HAP-1 (cell line): ENCODE measurements at places on chromosomes 1 and 21.
A peak's percentile ranks its signal among the peaks of the same experiment; 100 is the strongest.

DNA sequence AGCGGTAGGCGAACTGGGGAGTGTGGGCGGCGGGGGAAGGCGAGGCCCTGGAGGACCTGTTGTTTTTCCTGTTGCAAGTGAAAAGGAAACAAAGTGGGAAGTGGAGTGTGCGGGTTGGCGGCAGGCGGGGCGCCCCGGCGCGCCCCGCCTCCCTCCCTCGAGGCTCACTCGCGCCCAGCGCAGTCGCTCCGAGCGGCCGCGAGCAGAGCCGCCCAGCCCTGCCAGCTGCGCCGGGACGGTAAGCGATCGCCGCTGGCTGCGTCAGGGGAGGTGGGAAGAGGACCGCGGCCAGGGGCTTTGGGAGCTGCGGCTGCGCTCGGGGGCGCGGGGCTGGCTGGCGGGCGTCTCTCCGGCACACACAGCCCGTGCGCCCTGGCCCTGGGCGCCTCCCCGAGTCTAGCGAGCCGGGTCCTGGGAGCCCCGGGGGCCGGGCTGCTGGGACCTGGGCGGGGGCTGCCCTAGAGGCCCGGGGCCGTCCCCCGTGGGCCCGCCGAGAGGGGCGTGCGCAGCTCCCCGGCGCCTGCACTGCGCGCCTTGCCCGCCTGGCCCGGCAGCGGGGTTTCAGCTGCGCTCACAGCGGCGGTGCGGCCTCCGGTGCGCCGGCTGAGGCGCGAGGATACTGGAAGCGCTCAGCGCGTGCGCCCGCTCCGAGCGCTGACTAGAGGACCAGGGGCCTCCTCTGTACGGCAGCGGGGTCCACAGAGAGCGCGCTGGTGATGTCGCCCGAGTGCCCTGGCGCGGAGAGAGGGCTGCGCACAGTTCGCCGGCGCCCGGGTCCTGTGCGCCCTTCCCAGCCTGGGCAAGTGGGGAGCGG, at the start of gene PIK3CD:
Gene PIK3CD (plus strand): TSS at position 167 of the 814 bp plus-strand sequence. CDS start 58,725 bp downstream, outside the sequence.
- DNase-seq: no peak

DNA sequence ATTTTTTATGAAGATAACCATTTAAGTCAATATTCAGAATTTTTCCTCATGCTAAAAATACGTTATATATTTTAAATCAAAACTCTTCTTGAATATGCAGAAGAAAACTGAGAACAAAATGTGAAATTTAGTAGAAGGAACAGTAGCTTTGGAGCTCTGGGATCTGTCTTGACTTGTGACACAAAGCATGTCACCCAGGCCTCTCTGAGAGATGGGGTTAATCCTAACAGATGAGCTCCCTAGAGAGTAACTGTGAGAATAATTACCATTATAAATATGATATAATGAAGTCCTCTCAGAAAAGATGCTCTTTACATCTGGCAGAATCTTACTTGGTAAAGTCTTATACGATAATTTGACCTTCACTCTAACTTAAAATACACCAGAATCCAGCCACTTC, 272.0 kb downstream of the PTPRC start:
- DNase-seq: no peak

GRCh38 chr21:17214801-17215200, 298.0 kb upstream of the CXADR start:
- DNase-seq: no peak

DNA sequence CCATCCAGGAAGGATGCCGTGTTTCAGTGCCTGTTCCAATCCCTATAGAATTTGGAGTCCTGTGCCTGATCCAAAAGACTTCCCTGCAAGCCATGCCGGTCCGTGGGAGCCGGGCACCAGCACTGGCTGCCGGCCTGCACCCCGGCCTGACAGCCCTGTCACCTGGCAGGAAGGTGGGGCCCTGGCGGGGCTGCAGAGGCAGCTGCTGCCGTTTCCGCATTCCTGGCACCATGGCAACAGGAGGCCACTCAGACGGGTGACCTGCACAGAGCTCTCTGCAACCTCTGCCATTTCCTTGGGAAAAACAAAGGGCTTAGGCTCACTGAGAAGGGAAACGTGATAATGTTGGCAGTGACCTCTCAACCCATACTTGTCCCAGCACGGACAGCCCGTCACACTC, 63.2 kb upstream of the TMEM51 start:
- DNase-seq: peak; percentile 29

DNA sequence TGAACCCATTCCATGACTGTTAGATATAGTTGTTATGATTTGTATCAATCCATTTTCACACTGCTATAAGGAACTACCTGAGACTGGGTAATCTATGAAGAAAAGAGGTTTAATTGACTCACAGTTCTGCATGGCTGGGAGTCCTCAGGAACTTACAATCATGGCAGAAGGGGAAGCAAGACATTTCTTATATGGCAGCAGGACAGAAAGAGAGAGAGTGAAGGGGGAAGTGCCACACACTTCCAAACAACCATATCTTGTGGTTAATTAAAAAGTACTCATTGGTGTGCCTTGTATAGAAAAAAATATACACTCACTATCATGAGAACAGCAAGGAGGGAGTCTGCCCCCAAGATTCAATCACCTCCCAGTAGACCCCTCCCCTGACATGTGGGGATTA, 137.6 kb upstream of the NBPF11 start:
- no peak for DNase-seq

GRCh38 chr1:180630408-180631193, 1.2 kb upstream of the XPR1 start:
- no peak for DNase-seq

GRCh38 chr1:14339288-14339687, 259.2 kb upstream of the KAZN start:
- no peak for DNase-seq

GRCh38 chr1:8335246-8335645, 17.3 kb downstream of the SLC45A1 start:
- DNase-seq: no peak

- no peak for DNase-seq
Measured at GRCh38 chr21:38773099-38774061, 32.3 kb upstream of the ETS2 start.

GRCh38 chr1:31013187-31013864, 52.2 kb downstream of the PUM1 start:
- peak; percentile 36 for DNase-seq

DNA sequence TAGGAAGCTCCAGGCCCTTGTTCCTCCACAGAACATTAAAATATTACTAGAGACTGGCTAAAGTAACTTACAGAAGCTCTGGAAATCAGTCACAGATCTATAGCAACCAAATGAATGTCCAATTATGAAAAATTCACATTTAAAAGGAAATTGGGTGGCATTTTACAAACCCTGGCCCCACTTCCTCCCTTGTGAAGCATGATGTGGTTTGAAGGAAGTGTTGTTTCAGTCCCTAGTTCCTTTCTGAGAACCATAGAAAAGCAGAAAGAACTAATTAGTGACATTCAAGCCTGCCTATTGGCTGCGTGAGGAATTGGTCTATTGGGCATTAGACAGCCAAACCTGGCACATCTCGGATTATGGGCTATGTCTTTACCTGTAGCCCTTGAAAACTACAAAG, 649.7 kb upstream of the NEGR1 start:
- DNase-seq: no peak

DNA sequence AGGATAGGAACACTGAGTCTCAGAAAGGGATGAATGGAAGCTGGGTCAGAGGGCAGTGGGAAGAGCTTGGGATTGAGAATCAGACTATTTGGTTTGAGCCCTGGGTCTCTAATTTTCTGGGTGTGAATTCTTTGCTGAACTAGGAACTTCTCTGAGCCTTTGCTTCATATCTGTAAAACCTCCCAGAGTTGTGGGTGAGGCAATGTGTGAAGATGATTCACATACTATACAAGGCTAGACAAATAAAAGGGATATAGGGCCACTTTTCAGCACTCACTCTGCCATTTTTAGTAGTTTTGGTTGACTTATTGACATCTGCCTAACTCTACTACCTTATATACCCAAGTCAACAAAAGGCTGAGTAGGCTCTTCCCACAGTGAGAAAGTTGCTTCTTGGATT, 77.7 kb upstream of the JUN start:
- no peak for DNase-seq

DNA sequence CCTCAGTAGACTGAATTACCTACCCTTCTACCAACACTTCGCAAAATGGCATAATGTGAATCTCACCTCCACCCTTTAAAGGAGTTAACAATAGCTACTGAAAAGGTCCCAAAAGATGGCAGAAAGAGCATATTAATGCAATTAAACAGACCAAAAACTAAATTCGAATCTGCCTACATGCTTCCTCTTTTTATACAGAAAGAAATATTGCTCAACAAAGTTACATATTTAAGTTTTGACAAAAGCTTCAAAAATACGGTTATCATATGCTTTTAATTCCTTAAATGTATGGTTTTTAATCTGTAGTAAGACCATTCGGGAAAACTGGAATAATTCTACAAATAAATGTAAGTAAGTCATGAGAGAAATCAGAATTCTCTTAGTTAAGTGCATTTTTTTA, 2.2 kb downstream of the APP start:
- no peak for DNase-seq

- no peak for DNase-seq
Measured at GRCh38 chr1:213976665-213977485, 10.9 kb upstream of the PROX1 start.

- DNase-seq: no peak
Measured at GRCh38 chr1:203791498-203791897, 3.9 kb upstream of the ZBED6 start.

GRCh38 chr1:34831721-34832246, 27.8 kb downstream of the SMIM12 start:
- no peak for DNase-seq

DNA sequence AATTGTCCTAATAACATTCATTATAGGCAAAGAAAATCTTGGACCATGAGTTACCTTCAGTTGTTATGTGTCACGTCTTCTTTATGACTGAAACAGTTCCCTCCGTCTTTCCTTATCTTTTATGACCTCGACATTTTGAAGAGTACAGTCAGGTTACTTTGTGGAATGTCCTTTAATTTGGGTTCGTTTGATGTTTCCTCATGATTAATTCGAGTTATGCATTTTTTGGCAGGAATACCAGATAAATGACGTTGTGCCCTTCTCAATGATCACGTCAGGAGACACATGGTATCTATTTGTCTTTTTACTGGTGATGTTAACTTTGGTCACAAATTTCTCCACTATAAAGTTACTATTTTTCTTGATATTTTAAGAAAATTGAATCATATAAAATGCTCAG, 17.3 kb upstream of the KLF17 start:
- DNase-seq: no peak

GRCh38 chr1:63954187-63954586, 180.4 kb downstream of the ROR1 start:
- no peak for DNase-seq

DNA sequence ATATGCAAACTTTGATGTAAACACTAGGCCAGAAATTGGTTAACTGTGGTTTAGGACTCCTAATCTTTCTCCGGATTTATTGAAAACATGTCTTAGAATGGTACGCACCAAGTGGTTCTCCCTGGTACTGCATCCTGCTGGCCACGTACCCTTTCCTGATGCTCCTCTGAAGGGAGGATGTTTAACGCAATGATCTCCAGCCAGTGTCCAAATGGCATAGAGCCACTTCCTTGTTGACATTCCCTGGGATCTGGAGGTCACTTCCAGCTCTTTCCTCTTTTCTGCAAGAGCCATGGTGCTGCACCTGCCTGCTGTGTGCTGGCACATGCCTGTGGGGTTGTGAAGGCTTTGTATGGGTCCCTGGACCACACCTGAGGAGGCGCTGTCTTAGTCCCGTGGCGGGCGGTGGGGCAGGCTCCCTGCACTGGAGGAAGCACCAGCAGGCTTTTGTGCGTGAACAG, 53.9 kb downstream of the GALNT2 start:
- peak; percentile 57 for DNase-seq

- DNase-seq: no peak
Measured at GRCh38 chr1:154207262-154207661, 1.1 kb upstream of the CFAP141 start.

GRCh38 chr1:65068202-65069010, 79.6 kb upstream of the AK4 start:
- DNase-seq: no peak

GRCh38 chr1:7387053-7387927, 383.8 kb upstream of the VAMP3 start:
- DNase-seq: no peak

DNA sequence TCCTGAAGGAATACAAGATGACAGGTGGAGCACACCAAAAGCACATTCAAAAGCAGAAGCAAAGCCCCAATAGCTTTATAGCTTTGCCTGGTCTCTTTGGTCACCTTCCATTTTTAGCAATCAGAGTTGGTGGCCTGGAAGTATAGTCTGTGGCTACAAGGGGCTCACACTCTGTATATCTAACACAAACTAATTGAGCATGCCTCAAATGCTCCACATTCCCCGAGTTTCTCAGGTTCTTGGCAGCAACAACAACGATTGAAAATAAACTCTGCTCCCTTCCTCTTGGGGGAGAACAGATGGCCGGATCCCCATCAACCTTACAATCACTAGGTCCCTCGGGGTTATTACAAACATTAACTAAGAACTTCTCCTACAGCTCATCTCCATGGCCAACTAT, 24.9 kb upstream of the TADA1 start:
- DNase-seq: no peak

- DNase-seq: no peak
Measured at GRCh38 chr1:16021681-16022080, at the start of gene CLCNKA. CLCNKA (plus strand) TSS chr1:16022036; CDS start chr1:16022620, 584 bp downstream.

GRCh38 chr1:204266504-204267034, 52.8 kb upstream of the GOLT1A start:
- no peak for DNase-seq

DNA sequence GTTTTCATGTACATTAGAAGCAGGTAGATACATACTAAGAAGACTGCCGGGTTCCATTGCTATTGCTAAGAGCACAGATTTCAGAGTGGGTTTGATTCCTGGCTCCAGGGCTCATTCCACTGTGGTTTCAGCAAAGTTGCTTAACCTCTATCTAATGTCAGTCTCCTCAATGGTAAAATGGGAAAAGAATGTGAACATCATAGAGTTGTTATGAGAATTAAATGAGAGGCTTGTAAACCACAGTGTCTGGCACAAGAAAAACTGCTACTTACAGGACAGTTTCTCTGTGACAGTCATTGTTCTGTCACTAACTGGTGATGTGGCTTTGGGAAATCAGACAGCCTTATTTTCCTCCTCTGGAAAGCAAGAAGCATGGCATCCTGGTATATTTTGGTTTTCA, 10.7 kb upstream of the PLXNA2 start:
- no peak for DNase-seq
